T-cell (primary cell): ENCODE measurements at places on chromosomes 13 and 19.

DNA sequence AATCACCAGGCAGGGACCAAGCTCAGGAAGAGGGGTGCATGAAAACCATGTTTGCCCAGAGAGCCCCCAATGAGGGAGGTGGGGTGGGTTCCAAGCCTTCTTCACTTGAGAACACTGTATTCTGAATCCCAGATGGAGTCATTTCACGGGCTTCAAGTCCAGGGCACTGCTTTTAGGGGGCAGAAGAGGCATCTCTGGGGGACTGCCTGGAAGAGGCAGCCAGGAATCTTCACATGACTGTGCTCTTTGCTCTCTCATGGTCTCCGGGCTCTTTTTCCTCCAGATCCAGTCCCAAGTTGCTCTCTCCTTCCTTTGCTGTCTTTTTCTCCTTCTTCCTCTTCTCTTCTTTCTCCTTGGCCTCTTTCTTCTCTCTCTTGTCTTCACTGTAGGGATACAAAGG lies 5.7 kb downstream of the SMIM24 start:
- DNase-seq = no peak

- no peak for DNase-seq
These were observed 41.8 kb upstream of the NBEA start for GRCh38 chr13:34900288-34900739.

DNA sequence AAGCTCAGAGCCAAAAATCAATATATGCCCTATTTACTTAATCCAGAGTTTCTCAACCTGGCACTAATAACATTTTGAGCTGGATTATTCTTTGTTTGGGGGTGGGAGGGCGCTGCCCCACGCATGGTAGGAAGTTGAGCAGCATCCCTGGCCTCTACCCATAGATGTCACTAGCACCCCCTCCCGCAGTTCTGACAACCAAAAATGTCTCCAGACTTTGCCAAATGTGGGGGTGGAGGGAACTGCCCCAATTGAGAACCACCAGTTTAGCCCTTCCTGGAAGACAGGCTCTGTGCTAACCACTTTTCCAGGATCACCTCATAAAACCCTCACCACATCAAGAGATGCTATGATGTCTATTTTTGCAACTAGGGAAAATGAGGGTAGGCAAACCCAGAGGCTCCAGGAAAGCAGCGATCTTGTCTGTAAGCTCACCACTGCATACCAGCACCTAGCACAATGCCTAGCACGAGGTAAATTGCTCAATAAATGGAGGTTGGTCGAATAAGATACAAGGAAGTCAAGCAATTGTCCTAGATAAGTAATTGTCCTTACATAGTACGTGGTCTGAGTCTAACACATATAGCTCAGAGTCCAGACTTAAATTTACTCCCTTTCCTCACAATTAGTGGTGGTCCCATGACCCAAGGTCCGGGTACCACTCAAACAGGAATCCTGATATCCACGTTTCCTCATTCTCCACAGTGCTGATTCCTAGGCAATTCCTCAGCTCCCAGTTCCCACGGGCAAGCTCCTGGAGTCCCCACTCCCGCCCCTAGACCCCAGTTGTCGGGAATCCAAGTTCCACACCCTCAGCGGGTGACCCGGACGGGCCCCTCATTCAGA lies 892 bp downstream of the TRIR start:
- peak; percentile 41 for DNase-seq

- no peak for DNase-seq
These were observed 83.4 kb downstream of the C13orf42 start for GRCh38 chr13:51027644-51028043.
